A673 (cell line): ENCODE measurements at places on chromosomes 3 and 15. TPM values are rescaled to one million over a fixed set of nuclear protein-coding genes. Genes with fewer than 3 reads are reported as not detected.

DNA sequence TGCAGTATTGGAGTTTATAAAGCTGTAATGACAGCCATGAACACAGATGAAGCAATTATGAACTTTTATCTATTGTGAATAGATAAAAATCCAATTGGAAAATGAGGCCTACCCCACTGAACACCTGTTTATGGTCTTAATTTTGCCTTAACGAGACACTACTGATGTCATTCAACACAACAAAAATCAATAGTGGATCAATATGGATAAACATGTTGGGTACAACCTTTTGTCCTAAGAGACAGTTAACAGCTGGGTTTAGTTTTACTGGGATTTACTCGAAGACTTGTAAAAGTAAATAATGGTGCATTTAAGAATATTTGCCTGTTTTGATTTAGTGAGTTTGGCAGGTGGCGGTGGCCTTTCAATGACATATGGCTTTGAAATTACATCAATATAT, 217.8 kb downstream of the NR1D2 start:
- no peak for DNase-seq

LTK gene
- total RNA-seq = 3.8 and 5.4 TPM in 2 replicates

DNA sequence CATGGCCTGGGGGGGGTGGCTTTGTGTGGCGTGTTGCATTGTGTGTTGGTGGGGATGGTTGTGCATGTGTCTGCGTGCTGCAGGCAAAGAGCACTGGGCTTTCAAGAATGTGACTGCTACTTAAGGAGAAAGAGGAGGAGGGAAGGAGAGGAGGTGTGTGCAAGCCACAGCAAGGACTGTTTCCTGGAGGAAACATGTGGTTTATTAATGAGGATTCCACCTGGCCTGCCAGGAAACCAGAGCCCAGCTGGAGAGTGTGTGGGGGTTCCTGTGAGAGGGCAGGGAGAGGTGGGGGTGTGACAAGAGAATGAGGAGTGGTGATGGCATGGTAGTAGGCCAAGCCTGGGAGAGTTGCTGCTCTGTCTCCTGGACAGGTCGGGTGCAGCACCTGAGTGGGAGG, 258.1 kb upstream of the ROPN1 start:
- no peak for DNase-seq

- DNase-seq = no peak
These were observed 3.3 kb downstream of the GABRG3 start for GRCh38 chr15:26974120-26974780.

ZNF660 gene
- total RNA-seq = 4.1 and 5.8 TPM in 2 replicates

ANKUB1 gene
- not detected in 2 replicates for total RNA-seq

GRCh38 chr3:174340624-174341587, 518.2 kb upstream of the NAALADL2 start:
- no peak for DNase-seq

GRCh38 chr15:87597346-87598052, 659.0 kb downstream of the NTRK3 start:
- no peak for DNase-seq

TTC23 gene
- 13.4 and 15.9 TPM in 2 replicates for total RNA-seq

DNA sequence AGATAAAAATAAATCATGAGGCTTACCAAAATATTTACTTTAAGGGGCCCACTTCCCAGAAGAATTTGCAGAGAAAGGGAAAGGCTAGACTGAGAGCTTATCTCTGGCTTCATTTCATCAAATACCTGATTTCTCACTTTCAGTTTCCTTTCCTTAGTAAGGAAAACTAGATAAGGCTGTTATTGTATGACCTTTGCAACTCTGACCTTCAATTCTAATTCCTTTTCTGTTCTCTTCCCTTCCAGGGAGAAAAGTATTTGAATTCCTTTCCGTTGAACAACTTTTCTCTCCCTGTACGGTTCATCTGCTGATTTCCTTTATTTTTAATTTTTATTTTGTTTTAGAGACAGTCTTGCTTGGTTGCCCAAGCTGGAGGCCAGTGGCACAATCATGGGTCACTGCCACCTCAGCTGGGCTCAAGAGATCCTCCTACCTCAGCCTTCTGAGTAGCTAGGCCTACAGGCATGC, 7.1 kb upstream of the PXK start:
- DNase-seq = no peak

DNA sequence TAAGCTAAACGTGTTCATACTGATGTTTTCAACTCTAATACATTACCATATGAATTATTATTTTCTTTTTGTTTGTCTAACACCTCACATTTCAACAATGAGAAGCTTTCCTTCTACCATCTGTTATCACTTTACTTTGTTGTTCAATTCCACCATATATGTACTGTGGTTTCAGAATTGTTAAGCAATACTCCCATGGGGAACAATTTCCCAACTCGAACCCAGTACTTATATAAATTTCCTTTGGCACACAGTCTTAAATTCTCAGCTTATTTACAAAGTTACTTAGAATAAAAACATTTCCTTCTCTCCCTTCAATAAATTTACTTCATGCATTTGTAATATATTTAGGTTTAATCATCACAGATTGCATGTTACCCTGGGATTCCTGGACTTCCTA, 1764.4 kb downstream of the OTOL1 start:
- DNase-seq = no peak

DNA sequence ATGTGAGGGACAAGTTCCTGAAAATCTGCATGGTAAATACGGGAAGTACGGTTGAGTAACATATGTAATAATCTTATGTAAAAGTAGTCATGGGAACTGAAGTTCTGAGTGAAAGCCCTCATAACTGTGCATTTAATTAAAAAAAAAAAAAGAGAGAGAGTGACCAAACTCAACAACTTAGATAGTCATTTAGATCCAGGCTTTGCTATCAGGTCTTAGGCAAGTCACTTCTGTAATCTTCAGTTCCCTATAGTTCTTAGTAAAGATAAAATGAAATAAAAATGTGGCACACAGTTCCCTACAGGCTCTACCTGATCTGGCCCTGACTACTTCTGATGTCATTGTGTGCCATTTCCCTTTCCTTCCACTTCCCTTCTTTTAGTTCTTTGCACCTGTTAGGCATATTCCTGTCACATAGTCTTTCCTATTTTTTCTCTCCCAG, 15.0 kb downstream of the RNF111 start:
- DNase-seq = no peak

DNA sequence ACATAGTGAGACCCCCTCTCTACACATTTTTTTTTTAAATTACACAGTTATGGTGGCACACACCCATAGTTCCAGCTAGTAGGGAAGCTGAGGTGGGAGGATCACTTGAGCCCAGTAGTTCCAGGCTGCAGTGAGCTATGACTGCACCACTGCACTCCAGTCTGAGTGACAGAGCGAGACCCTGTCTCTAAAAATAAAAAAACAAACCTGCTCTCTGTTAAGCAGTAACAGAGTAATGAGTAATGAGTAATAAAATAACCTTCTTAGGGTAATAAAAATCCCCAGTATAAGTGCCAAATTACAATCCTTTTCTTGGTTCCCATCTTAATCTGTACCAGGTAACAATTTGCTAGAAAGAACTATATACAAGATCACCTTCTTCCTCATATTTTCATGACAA, 65.9 kb upstream of the PLXND1 start:
- DNase-seq = no peak
